EH (cell line): ENCODE measurements at places on chromosomes 3 and 15.

- DNase-seq: no peak
Measured at GRCh38 chr15:40829115-40829514, 607 bp upstream of the PPP1R14D start.

DNA sequence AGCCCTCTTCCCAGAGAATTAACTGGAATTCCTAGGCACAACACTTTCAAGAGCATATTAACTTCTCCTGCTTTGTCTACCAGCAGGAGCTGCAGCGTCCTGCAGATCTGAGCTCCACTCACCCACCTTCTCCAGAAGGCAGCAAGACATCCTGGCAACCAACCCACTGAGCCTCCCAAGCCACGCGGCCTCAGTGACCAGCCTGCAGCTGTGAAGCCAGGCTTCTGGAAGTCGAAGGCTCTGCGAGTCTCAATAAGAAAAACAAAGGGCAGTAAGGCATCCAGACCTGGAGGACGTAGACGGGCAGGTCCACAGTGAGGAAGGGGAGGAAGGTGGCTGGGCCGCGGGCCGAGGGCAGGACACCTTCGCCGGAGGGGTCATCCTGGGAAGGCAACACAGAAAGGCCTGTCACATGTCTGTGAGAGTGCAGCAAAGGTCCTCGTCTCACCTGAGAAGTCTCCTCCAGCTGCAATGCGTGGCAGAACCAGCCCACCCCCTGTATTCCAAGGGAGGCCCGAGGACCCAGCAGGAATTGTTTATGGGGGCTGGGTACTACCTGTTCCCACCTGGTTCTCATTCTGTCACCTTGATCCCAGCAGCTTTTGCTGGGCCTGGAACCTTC, 36.2 kb downstream of the ZXDC start:
- no peak for DNase-seq

DNA sequence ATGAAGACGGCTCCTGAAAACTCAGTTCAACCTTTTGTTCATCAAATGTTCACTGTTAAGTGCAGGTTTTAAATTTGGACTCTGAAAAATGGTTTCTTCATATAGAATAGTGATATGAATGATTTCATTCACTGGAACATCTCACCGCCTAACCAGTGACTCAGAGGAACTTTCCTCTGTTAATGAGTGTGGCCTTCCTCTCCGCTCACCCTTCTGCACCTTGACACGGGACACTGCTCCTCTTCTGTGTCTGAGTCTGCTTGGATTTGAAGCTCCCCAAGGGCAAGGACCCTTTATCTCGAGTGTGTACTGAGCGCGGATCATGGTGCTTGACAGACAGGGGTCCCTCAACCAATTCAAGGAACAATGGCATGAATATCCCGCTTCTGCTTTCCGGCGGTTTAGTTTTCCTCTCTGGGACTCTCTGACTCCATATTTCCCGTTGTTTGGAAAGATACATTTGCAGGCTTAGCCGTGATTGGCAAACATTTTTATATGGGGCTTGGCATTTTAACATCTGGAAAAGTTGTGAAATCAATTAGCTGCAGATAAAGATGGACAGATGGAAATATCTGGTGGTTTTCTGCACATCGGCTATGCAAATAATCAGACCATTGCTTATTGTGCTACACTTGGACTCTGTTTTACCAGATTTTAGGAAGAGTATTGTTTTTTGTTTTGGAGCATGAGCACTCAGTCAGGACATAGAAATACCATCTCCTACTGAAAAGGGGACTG, 20.9 kb downstream of the KBTBD8 start:
- no peak for DNase-seq

GRCh38 chr15:42090370-42090769, 4.0 kb downstream of the PLA2G4D start:
- no peak for DNase-seq

DNA sequence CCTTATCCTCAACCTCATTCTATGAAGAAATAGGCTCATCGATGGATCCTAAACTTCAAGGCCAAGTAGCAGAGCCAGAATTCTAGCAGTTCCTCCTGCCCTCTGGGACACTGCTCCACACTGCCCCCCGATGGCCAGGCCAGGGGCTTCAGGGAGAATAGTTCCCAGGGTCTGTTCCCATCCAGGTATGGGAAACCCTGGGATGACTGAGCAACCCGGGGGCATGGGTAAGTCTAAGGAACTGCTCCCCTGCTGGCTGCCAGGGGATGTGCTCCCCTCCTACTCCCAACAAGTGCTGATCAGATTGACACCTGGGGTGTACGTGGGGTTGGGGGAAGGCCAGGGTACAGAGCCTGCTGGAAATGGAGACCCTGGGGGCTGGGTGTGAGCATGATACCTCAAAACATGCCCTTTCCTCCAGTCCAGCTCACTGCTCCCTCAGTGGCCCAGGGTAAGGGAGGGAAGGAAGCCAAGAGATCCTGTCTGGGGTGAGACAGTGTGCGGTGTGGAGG, 7.6 kb downstream of the ULK3 start:
- DNase-seq: peak; percentile 53

GRCh38 chr15:31062911-31063310, 38.6 kb downstream of the TRPM1 start:
- DNase-seq: peak; percentile 59

GRCh38 chr3:111210866-111211564, 139.4 kb downstream of the NECTIN3 start:
- peak; percentile 51 for DNase-seq

GRCh38 chr15:70647396-70647795, 116.0 kb downstream of the UACA start:
- no peak for DNase-seq

DNA sequence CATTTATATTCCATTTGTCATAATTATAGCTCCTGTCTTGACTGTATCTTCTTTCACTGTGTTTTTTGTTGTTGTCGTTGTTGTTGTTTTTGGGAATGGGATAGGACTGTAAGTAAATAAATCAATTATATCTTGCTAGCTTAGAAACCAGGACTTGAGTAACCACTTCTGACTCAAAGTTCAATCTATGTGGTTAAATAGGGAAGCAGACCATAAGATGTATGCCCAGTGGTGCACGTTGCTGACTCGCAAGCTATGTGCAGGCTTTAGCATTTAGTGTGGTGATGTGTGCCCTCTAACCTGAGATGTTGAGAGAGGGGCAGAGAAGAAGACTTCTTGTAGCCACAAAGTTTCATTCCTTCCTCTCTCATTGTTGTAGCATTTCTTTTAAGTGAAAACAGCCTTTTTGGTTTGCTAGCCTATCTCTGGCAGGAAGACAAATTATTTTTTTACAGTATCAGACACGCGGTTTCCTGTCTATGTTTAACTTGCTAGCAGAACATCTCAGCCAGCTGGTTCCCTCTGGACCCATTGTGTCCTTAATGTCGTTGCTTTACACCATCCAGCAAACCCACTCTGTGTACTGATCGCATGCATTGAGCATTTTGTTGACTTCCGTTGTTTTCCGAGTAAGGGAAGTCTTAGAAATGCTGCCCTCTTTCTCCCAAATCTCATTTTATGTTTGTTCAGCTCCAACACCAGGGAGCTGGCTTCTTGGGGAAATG, 52.1 kb downstream of the TGFBR2 start:
- DNase-seq: peak; percentile 83

DNA sequence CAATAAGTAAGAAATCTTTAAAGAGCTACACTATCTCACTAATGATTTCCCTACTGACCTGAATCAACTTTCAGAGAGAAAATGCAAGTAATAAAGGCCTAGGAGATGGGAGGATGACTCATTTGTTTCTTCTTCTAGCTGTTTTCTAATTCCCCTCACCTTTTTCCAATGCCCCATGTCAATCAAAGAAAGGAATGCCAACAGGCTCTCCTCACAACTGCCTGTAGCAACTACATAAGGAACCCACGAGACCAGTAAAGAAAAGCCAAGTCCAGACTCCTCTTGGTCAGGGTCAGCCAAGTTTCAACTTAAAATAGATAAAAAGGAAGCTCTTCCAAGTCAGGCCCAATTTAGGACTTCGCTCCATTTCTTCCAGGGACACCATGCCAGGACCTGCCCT, 201.9 kb downstream of the TNIK start:
- DNase-seq: peak; percentile 32

DNA sequence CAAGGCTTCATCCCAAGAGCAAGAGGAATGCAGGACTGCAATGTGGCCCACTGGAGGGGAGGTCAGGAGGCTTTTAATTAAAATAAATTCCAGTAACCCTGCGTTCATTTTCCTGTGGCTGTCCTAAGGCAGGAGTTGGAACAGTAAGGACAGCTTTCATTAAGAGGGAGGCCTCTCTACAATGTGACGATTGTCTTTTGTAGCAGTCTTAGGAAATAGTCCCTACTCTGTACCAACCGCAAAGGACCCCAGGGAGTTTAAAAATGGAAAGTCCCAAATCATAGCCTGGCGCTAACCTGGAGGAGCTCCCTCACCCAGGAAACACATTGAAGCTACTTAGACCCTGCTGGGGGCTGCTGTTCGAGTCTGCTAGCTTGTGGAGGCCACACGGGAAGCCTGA, 62.8 kb downstream of the SYNM start:
- DNase-seq: no peak

- peak; percentile 93 for DNase-seq
Measured at GRCh38 chr3:177126015-177126773, 71.1 kb downstream of the TBL1XR1 start.

DNA sequence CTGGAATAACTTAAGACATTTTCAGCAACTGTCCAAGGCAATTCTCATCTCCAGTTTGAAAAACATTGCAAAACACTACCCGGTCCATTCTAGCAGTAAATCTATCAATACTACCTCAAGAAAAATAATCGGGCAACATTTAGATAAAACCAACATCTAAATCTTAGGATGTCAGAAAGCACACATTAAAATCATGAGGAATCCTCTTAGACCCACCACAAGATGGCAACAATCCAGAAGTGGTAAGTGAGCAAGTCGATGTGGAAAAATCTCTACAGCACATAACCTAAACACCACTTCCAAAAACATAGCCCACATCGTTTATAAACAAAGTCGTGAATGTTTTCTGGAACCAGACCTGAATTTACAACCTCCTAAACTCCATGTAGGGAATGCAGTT, 5.7 kb downstream of the PLCH1 start:
- DNase-seq: peak; percentile 14

DNA sequence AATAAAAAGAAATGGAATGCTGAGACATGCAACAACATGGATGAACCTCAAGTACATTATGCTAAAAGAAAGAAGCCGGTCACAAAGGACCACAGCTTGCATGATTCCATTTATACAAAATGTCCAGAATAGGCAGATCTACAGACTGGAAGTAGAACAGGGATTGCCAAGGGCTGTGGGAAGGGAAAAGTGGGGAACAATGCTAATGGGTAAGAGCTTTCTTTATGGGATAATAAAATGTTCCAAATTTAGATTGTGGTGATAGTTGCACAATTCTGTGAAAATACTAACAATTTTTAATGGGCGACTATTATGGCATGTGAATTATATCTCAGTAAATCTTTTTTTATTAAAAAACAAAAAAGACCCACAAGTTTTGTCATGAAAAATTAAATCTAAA, 106.2 kb downstream of the TMCO5A start:
- DNase-seq: peak; percentile 77

GRCh38 chr15:62026487-62027262, 33.6 kb downstream of the VPS13C start:
- no peak for DNase-seq

- no peak for DNase-seq
Measured at GRCh38 chr3:95333826-95334225, 1271.0 kb downstream of the NSUN3 start.

DNA sequence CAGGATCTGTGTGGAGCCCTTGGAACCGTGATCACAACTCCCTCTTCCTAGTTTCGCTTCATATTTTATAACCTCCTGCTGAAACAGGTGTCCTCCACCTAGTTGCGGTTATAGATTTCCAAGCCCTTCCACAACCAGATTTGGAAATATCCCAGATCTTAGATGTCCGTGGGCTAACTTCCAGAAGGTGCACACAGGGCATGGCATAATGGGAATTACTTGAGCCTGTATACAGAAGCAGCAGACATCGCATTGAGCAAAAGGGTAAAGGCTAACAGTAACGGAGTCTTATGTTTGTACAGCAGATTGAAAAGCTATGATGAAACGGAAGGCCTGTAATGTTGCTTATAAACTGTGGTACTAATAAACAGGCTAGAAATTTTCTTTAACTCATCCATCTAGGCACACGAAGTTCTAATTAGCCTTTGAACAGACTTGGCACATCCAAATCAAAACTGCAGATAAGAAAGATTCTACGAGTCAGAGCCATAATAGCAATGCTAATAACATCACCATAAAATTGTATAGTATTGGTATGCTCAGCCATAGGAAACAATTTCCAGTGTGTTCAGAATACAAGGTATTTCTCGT, 1.2 kb upstream of the USF3 start:
- DNase-seq: peak; percentile 9

GRCh38 chr3:100556673-100557310, 52.6 kb upstream of the ADGRG7 start:
- peak; percentile 54 for DNase-seq

- DNase-seq: peak; percentile 51
Measured at GRCh38 chr15:26083896-26084295, 220.8 kb upstream of the ATP10A start.
